Caki2 (cell line): ENCODE measurements at places on chromosomes 1 and 21.

- no peak for DNase-seq
Observed at GRCh38 chr1:157955857-157956256, 37.6 kb upstream of the KIRREL1 start.

DNA sequence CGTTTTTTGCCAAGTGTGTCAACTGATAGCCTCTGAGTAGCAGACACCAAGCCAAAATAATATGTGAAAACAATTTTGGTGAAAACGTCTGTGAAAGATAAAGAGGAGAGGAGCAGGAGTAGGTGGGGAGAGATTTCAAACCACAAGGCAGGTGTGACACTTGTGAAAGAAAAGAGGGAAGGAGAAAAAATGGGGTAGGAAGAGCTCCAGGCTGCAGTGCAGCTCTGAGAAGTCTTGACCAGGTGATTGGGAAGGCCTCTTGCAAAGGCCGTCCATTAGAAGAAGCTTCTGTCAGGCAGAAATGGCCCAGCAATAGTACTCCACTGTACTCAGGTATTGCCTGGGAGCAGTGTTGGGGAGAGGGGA is 10.6 kb upstream of the RAVER2 start:
- no peak for DNase-seq

- no peak for DNase-seq
Observed at GRCh38 chr1:246638941-246639655, 72.8 kb downstream of the CNST start.

DNA sequence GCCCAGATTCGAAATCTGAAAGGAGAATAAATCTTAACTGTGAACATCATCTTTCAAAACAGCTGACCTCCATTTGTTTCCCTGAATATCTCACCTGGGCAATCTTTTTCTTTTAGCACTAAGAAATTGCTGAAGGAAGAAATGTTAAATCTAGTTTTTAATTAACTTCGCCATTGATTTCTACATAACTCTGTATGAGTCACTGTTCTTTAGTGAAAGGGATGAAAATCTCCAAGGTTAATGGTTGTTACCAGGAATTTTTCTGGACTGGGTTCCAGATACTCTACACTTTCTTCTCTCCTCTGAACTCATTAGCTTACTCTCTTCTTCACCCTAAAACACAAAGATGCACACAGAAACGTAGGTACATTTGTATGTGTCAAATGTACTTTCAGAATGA is 235.7 kb downstream of the BACH1 start:
- peak; percentile 9 for DNase-seq

DNA sequence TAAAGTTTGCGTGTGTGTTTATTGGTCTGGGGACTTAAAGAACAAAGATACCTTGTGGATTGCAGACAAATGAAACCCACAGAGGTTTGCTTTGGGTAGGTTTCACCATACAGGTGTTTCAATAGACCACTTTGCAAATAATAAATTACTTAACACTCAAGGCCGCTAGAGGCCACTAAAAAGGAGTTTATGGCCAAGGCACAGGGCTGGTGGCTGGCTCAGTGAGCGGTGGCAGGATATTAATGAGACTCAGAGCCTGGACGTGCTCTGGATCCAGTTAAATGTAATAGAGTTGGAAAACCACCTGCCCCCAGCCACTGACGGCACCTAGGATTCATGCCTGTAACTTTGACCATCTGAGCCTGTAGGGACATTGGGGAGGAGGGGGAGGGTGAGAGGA is 44.5 kb downstream of the LRRC38 start:
- no peak for DNase-seq

- DNase-seq: no peak
Observed at GRCh38 chr1:244050835-244051444, at the start of gene ZBTB18. TSS of gene ZBTB18 (plus strand) at chr1:244051283. CDS start at chr1:244051432, 149 bp downstream.

- DNase-seq: peak; percentile 49
Observed at GRCh38 chr1:65958561-65959350, 166.1 kb downstream of the PDE4B start.

- no peak for DNase-seq
Observed at GRCh38 chr1:54842206-54842915, 41.2 kb upstream of the TTC22 start.

GRCh38 chr1:64540265-64540791 is 70.4 kb downstream of the CACHD1 start:
- no peak for DNase-seq

DNA sequence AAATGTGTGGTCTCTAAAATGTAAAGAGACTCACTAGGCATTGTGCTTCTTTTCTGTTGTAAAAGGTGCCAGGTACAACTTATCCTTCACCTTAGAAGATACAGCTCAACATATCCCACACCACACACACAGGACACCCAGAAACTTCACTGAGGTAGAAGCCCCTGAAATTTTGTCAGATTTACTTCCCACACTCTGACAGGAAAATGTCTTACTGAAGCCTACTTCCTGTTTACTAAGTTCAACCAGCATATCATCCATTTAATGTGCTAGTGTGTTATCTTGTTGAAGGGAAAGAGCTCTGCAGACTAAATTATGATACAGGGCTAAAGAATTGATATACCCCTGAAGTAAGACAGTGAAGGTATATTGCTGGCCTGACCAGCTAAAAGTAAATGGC is 39.9 kb upstream of the INSL5 start:
- DNase-seq: no peak
